ENCODE measurements at places on chromosomes 6 and 20.

DNA sequence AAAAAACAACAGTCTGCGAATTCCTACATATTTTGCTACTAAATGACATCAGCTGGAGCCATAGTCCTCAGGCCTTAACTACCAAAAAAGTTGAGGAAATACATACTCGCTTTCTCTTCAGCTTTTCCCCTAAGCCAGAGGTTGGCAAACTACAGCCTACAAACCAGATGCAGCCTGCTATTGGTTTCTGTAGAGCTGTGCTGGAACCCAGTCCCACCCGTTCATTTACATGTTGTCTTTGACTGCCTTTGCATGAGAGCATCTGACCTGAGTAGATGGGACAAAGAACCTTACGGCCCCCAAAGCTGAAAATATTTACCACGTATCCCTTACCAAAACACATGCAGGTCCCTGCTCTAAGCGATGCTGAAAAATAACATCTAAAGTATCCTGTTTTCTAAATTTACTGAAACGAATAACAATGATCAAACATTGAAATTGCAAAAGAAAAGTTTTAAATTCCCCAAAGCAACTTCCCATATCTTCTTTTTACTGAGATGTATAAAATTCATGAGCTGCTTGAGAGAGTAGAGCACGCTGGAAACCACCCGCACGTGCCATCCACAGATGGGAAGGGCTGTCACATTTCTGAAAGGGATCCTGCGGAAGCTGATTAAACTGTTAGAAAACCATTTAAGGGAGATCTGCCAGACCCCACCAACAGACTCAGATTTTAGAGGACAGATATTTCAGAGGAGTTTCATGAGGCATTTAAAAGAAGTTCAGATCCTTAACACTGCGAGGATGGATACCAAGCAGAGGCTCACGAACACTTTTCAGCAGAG is 124.1 kb downstream of the PRKN start:
- DNase-seq: no peak

DNA sequence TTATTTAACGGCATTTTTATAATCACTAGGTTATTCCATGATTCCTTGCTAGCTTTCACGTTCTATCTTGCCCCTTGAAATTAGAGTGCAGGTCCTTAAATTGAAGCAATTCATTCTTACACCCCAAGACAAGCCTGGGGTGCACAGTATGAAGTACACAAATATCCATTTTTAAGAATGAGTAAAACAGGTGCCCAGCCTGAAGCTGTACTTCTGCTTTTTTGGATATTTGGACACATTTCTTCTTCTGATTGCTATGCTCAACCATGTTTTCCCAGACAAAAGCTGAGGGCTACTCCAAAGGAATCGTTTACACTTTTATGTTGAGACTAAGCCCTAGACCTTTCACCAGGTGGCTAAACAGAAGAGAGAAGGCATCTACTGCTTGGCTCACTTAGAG is 7.9 kb upstream of the TAGAP start:
- no peak for DNase-seq

GRCh38 chr20:56542489-56543030 is 9.5 kb downstream of the FAM209B start:
- no peak for DNase-seq

- DNase-seq: no peak
Measured at GRCh38 chr6:116648156-116648555, 20.4 kb downstream of the ZUP1 start.

DNA sequence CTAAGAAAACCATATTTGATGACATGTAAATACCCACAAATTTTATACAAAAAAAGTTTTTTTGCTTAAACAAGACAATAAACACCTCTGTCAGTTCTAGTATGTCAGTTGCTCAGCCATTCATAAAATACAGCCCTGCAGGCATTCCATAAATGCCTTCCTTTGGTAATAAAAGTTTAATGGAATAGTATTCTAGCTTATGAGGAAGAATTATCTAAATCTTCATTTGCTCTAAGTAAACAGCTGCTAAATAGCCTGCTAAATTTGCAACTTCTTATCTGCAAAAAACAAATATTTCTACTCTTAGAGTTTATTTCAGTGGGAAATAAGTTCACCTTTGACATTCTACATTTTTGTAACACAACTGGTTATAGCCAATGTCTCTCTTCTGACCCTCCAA is 108.8 kb downstream of the SMLR1 start:
- no peak for DNase-seq

DNA sequence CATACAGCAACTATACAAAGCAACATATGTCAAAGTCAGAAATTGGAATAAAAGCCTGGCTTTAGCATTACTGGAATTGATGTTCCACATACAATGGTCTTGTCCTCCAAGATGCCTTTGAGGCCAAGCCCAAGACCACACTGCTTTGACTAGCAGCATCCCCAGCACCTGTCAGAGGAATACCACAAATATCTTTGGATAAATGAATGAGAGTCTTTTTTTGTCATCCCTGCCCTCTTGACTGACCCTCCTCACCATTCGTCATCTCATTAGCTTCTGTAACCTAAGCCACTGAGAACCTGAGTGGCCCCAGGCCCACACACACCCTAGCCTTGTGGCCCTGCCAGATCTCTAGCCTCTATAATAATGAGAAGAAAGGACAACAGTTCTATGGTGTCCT is 48.5 kb downstream of the TNFRSF21 start:
- no peak for DNase-seq

DNA sequence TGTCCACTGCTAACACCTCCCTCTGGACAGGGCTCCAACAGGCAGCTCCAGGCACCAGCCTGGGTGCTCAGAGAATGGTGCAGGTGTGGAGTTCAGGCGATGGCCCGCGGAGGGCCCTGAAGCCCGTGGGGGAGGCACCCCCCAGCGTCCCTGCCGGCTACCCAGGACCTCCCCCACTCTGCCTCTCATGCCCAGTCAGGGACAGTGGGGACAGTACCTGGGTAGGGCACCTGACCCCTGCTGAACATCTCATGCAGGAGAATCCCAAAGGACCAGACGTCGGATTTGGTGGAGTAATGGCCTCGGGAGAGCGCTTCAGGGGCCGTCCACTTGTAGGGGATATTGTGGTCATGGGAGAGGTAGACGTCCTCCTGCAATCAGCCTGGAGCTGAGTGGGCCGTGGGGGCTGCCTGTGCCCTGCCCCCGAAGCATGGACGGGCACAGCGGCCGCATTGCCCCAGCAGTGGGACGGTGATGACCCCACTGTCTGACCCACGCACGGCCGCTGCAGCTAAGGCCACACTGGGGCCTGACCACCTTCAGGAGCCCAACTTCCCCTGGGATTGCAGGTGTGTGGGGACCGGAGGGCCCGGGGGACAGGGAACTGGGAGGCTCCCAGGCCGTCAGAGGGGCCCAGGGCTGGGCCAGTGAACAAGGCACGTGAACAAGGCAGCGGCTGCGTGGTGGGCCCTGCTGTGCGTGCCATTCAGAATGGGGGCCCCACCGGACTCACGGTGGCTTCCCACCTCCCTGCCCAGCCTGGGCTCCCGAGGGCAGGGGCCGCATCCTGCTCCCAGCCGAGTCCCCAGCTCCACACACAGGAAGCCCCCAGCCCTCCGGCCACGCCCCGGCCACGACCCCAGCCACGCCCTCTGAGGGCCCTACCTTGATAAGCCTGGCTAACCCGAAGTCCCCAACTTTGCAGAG is 7.1 kb downstream of the PTK6 start:
- DNase-seq: no peak

DNA sequence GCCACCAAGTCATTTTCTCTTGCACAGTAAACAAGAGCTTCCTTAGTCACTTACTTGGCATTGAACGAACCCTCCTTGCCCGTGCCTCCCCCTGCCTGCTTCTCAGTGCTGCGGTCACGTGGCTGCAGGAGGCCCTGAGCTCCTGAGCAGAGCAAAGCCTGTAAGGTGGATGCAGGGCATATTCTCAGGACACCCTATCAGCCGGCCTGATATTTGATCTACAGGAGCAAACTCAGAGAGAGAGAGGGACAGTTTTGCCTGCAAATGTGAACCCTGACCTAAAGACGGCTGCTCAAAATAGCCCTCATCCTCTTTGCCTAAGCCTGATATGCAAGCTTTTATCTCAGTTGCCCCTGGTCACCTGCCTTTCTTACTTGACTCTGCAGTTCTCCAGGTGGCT is 93.0 kb upstream of the POPDC3 start:
- DNase-seq: no peak

- peak; percentile 19 for DNase-seq
Measured at GRCh38 chr6:24394061-24394779, 8.5 kb upstream of the MRS2 start.

- DNase-seq: no peak
Measured at GRCh38 chr6:43488667-43489276, 11.4 kb downstream of the TJAP1 start.

DNA sequence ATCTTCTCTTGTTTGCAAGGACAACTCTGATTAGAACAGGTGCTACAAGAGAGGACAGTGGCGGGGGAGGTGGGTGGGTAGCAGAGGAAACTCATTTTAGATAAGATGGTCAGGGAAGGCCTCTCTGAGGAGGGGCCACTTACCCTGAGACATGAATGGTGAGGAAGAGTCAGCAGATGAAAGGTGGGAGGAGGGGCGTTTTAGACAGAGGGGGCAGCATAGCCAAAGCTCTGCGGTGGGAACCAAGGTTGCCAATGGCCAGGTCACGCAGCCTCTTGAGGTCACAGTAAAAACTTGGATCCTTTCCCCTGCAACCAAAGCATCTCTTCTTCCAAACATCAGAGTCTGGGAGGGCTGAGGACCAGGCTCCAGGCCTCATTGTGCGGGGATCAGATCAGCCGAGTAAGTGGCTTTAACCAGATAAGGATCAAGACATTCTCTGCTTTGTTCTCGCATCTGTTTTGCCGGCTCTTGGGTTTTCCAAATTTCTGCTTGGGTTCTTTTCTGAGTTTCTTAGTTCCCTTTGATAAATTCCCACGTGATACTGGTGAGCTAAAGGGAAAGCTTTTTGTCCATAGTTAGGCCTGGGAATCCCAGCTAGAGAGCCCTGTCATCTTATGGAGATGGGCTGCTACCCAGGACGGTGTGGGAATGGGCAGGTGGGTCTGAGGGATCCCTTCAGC is 5.5 kb upstream of the CD40 start:
- no peak for DNase-seq

DNA sequence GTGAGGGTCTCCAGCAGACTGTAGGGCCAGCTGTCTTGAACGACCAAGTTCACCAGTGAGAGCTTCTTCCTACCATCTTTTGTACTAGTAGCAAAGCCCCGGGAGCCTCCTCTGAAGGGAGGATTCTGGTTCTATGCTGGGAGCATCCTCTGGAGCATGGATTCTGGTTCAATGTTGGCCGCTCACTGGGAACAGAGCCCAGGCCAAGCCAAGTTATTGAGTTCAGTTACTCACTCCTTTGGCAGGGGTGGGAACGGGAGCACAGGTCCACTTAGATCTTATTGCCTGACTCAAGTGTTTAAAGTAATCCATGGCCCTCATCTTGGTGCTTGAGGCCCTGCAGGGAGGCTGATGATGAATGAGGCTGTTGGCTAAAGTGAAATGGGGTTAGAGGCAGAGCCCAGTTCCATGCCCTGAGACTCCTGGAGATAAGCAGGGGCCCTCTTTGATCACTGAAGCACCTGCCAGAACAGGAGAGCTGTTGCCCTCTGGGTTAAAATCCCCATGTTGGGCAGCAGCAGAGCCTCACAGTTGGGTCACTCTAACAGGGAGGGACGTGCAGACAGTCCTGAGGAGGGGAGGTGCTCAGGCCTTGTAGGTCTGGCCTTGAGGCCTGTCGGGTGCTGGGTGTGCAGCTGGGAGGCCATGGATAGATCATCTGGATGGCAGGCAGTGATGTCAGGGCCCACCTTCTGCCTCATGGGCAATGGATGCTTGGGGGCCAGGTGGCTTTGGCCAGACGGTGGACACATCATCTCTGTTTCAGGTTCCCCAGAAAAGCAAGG is 98.3 kb upstream of the SYNDIG1 start:
- DNase-seq: no peak

GRCh38 chr20:57322476-57322875 is 7.1 kb upstream of the SPO11 start:
- no peak for DNase-seq

- no peak for DNase-seq
Measured at GRCh38 chr20:53866794-53867740, 203.3 kb downstream of the BCAS1 start.

- DNase-seq: no peak
Measured at GRCh38 chr20:62186887-62187866, 4.3 kb downstream of the MTG2 start.

DNA sequence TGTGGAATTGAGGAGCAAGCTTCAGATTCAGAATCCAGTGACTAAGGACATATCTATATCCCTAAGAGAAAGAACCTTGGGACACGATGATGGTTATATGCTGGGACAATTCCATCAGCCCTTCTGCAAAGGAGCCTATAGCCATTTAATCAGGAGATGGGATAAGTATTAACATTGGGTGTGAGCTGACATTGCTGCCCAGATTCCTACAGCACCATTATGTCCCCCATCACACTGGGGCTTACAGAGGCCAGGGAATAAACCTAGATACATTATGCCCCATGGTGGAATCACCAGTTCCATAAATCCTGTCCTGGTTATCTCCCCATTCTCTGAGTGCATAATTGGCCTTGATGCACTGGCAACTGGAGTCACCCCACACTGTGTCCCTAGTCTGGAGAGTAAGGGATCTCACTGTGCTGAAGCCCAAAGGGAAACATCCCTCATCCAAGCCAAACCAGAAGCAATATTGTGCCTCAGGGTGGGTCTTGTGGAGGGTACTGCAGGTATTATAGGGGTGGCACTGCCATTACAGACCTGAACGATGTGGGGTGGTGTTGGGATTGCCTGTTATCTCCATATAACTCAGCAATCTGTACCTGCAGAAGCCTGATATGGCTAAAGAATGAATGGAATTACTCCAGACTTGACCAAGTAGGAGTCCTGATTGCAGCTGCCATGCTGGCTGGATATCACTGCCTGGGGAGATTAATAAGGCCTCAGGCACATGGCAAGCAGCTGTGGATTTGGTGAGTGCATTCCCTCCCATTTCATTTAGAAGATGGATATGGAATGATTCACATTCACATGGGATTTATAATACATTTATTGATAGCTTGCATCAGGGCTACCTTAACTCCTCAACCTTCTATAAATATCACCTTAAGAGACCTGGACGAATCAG is 5.0 kb downstream of the HLA-A start:
- no peak for DNase-seq

DNA sequence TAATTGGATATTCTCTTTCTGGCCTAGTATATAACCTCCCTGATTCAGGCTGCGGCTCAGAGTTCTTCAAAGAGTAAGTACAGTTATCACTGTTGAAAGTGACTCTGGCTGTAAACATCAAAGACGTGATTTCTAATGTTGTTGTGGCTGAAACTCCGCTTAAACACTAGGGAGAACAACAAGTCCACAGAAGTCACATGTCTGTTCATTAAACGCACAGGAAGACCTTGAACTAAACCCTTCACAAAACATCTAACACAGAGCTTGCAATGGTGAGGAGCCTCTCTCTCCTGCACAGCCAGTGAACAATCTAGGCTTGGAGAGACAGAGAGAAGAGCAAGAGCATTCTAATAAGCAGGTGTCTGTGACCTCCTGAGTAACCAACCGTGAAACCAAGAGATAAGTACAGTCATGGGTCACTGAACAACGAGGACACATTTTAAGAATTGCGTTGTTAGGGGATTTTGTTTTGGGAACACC is 249.3 kb downstream of the PRKN start:
- DNase-seq: no peak

- DNase-seq: no peak
Measured at GRCh38 chr6:73049971-73050594, 175.2 kb downstream of the KHDC1L start.

- no peak for DNase-seq
Measured at GRCh38 chr20:63884506-63885263, 10.2 kb upstream of the DNAJC5 start.

Measured in CD14-positive monocyte (primary cell).